ENCODE measurements at places on chromosomes 16 and 17. TPM values are rescaled to one million over a fixed set of nuclear protein-coding genes. Genes with fewer than 3 reads are reported as not detected.

Gene YBX2
- 27.6 TPM for total RNA-seq

Gene PRR29
- not detected for total RNA-seq

Gene BANP
- 50.6 TPM for total RNA-seq

Gene MYADML2
- not detected for total RNA-seq

Gene CCDC200
- total RNA-seq, result not detected

Gene DCXR
- 208 TPM for total RNA-seq

Gene DHRS7C
- total RNA-seq, result not detected

Gene PROCA1
- total RNA-seq, result 4.1 TPM

Gene GLTPD2
- 15.6 TPM for total RNA-seq

Gene APOH
- total RNA-seq, result 139 TPM

Gene YPEL2
- 4.5 TPM for total RNA-seq

Gene TGFB1I1
- 9.3 TPM for total RNA-seq

Gene FLOT2
- total RNA-seq, result 182 TPM

Gene KRT16
- not detected for total RNA-seq

Gene CTRL
- 0.66 TPM for total RNA-seq

Gene SPNS2
- 1.00 TPM for total RNA-seq

GRCh38 chr17:61245706-61246135, 153.9 kb upstream of the TBX2 start:
- no peak for DNase-seq

DNA sequence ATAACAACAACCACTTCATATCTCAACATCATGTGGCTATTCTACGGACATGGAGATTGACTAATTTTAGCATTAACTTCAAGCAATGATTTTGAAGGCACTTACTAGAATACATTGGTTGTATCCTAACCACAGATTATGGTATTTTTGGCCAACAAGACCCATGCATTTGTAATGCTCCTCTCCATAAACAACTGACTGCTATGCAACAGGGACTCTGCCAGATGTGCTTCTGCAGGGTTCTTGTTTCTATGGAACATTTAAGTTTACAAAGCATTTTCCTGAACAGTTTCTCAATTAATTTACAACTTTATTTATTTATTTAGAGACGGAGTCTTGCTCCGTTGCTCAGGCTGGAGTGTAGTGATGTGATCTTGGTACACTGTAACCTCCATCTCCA, 178.0 kb downstream of the PARN start:
- no peak for DNase-seq

DNA sequence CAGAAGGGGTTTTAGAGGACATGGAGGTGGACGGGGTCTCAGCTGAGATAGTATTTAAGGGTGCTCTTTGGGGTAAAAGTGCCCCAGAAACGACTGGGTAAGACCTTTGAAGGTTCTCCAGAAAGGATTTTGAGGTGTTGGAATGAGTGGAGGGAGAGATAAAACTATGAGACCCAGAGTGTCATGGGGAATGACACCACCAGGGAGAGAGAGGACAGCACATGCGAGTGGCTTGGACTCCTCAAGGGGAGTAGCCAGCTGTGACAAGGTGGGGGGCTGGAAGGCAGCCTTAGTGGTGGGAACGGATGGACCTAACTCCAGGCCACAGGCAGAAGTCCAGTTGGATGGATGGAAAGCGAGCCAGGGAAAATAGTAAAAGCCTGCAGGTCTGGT, 19.2 kb upstream of the PITPNM3 start:
- no peak for DNase-seq

DNA sequence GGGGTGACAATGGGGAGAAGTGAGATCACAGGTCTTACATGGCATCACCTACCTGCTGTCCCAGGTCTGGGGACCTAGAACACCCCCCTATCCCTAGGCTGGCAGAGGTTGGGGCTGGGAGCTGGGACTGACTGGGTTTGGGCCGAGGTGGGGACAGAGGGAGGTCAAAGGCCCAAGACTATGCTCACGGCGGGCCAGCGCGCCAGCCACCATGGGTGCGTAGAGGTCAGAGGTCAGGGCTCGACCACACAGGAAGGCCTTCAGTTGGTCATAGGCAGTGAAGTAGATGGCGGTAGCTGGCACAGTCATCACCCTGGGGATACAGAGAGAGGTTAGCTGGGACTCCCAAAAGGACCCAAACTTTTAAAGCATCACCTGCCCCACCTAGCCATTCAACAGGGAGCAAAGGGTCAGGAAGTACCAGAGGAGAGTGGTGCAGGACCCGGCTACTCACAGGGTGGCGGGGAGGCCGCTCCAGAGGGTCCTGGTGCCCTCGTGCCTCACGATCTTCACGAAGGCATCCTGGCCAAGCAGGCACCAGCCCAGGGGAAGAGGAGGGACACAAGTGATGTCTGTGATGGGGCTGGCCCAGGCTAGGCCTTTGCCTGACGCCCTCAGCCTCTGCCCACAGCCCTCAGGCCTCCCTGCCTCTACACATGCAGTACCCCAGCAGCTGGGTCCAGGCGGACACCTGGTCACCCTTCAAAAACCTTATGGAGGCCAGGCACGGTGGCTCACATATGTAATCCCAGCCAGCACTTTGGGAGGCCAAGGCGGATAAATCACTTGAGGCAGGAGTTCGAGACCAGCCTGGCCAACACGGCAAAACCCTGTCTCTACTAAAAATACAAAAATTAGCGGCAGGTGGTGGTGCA, 3.1 kb downstream of the SLC25A39 start:
- DNase-seq, result no peak

- no peak for DNase-seq
Observed at GRCh38 chr16:30557707-30557956, 542 bp downstream of the ZNF764 start.

- no peak for DNase-seq
Observed at GRCh38 chr17:45719335-45720071, 64.6 kb upstream of the CRHR1 start.

DNA sequence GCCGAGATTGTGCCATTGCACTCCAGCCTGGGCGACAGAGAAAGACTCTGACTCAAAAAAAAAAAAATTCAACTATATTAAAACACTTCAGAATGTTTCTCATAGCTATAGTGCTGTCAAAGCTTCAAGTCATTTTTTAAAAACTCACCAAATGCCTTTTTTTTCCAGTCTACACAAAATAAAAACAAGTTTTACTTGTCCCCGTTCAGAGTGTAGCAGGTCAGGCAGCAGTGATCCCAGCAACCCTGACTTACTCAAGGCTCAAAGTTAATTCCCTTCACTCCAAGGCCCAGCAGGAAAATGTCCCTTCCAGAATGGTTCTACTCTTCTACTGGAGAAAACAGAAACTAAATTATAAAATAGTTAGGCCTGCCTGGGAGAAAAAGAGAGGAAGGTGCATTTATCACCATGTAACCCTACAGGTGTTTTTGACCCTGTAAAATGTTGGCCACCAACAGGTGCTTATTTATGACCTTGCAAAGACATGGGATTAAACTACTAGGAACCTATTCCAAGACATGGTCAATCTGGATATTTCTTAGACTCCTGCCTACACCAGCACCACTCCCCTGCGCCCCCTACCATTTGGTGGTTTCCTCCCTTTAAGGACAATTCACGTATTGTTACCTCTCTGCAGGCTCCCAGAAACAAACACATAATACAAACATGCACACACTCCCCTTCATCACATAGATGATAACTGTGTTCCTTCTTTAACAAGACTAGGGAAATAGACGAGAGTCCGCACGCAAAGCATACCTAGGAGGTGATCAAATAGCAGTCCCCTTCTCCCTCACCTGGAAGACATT, 5.4 kb downstream of the AMFR start:
- no peak for DNase-seq

DNA sequence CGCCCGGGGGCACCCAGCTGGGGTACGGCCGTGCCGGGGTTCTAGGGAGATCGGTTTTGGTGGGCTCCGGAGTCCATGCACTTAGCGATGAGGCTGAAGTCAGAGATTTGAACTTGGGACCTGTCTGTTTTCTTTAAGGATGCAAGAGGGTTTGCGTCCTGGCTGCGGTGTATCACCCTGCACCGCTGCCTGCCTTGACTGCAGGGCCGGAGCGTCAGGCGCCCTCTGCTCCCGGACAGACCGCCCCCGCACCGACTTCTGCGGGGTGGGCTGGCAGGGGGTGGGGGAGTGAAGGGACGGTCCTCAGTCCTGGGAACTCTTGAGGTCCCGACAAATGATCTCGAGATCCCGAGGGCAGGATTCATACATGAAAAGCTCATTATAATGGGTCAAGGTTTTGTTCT, 701 bp downstream of the PDP2 start:
- no peak for DNase-seq

- no peak for DNase-seq
Observed at GRCh38 chr17:48726114-48726915, 2.2 kb downstream of the HOXB13 start.

DNA sequence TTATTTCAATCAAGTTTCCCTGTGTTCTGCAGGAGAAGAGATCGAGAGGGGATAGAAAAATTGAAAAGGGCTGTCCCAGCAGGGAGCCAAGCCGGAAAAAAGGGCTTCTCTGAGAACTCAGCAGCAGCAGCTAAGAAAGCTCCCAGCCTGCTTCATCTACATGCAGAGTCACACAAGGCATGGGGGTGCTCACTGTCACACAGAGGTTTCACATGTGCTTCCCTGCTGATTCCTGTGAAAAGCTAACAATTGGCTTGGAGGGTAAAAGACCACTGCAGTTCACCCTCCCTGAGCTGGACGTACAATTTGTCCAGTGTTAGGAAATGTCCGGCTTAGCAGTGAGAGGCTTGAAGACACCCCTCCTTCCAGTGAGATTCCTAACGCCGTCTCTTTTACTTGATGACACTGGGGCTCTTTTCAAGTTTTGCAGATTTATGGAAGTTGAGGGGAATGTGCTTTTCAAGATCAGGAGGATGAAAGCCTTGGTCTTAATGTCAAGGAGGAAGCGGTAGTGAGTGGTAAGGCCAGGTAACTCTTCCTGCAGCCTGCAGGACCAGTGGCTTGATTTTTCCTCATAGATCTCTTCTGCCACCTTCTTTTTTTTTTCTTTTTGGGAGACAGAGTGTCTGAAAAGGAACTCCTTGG, 85.6 kb downstream of the WNT3 start:
- no peak for DNase-seq

GRCh38 chr17:65417406-65418221, 143.8 kb downstream of the AXIN2 start:
- DNase-seq, result no peak

- DNase-seq, result no peak
Observed at GRCh38 chr16:8848231-8848938, 20.4 kb downstream of the CARHSP1 start.

- DNase-seq, result peak; percentile 29
Observed at GRCh38 chr17:80826346-80826954, 165.2 kb upstream of the CHMP6 start.

DNA sequence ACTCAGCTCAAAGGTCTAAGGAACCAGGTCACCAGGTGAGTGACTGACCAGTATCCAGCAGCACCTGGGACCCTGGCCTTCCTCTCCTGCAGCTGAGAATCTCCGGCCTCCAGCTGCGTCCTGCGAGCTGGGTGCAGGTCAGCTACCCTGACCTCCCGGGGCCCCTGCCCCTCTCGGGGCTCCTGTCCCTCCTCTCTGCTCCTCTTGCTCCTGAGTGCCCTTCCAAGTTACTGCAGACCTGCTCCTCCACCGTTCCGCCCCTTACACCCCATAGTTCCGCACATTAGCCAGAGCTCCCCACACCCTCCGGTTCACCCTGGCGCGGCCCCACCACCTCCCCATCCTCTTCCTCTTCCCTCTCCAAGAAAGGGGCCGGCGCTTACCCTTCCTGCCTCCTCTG, 10.6 kb downstream of the FOXJ1 start:
- no peak for DNase-seq

DNA sequence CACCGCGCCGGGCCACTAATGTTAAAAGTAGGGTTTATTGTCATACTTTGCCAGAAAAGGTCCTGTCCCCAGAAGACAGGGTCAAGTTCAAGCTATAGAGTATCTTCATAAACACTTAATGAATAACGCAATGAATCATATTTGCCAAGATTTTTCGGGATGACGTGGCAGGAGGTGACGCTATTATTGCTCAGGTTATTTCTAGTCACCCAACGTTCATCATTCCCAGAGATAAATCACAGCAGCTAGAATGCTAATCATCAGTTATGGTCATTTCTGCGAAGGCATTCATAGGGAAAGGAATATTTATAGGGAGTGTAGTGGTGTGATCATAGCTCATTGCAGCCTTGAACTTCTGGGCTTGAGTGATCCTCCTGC, 2.0 kb downstream of the TMC5 start:
- DNase-seq, result no peak

GRCh38 chr17:39627712-39628516, 1.2 kb downstream of the PPP1R1B start:
- no peak for DNase-seq

- DNase-seq, result no peak
Observed at GRCh38 chr16:49416001-49416675, 42.5 kb downstream of the C16orf78 start.

DNA sequence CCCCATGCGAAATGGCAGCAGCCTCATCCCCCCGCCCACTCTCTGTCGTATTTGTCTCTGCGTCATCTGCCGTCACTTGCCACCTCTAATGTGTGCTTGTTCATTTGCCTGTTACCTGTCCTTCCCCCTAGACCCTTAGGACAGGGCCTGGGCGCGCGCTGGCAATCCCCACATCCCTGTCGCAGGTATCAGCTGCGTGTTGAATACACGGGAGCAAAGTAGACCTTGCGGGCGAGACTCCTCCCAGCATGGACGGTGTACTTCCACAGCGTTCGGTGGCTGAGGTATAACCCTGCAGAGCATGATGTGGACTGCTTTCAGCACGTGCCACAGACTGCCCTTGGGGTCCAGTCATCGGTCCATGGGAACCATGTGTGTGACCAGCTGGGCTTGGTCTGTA, 170.1 kb upstream of the CHMP6 start:
- peak; percentile 26 for DNase-seq

GRCh38 chr16:89335803-89336485, 118.4 kb downstream of the ZNF778 start:
- DNase-seq, result no peak

- DNase-seq, result no peak
Observed at GRCh38 chr16:81548551-81548875, 103.9 kb downstream of the CMIP start.

DNA sequence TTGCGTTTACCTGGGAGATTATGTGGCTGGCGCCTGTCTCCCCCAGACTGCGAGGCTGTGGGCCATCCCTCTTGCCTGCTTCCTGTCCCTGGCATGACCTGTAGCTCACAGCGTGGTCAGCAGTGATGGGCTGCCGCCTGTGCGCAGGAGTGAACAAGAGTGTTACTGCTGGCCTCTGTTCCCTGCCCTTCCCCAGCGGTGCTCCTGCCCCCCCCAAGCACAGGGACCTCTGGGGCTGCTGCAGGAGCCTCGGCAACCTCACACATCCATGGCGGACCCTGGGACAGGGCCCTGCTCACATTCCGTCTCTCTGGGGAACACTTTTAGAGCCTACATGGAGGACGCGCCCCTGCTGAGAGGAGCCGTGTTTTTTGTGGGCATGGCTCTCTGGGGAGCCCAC, 10.6 kb downstream of the TSC2 start:
- no peak for DNase-seq
